ENCODE measurements at places on chromosomes 5 and 9. TPM values are rescaled to one million over a fixed set of nuclear protein-coding genes. Genes with fewer than 3 reads are reported as not detected.

The COL15A1 gene
- total RNA-seq: 0.45 TPM

The NRARP gene
- 1.6 TPM for total RNA-seq

The BSPRY gene
- total RNA-seq: 7.2 TPM

The LECT2 gene
- not detected for total RNA-seq

The GPRIN1 gene
- total RNA-seq: 2.5 TPM

The KLHL3 gene
- 3.0 TPM for total RNA-seq

The ANXA2R gene
- 32.0 TPM for total RNA-seq

- no peak overlapping the region for H3K27ac ChIP-seq
- H3K4me1 ChIP-seq: no peaks in the 10 kb centered on the region
- no peak overlapping the region for H3K4me3 ChIP-seq
- DNase-seq: no peak
- H3K27me3 ChIP-seq: no peaks in the 10 kb centered on the region
These were observed 1929.5 kb upstream of the CDH9 start for GRCh38 chr5:28967848-28968247.

DNA sequence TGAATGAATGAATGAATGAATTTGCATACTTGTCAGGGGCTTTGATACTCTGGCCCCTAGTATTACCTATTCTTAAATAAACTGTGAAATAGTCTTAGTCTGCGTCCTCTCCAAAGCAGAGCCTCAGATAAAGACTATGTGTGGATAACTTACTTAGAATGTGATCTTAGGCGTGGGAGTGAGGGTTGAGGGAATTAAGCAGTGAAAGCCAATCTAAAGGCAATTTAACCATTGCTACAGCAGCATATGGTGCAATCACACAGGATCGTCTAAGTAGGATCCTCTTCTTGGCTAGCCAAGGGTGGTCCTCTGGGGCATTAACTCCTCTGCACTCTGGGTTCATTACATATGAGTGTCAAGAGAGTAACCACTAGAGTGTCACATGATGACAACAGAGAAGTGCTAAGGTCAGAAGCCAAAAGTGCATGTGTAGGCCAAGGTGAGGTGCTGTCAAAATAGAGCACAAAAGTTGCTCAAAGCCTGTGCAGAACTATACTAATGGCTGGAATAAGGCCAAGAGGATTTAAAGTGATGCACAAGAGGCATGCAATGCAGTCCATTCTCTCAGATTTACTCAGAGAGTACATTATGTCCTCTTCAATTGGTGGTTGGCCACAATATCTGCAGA, 274.4 kb upstream of the SEMA6A start:
- no peaks in the 10 kb centered on the region for H3K36me3 ChIP-seq
- no peaks in the 10 kb centered on the region for H3K27me3 ChIP-seq
- no peak for DNase-seq
- no peak overlapping the region for H3K4me3 ChIP-seq

GRCh38 chr5:40484495-40484894, 195.2 kb upstream of the PTGER4 start:
- peaks cover 64% of the 10 kb centered on the region for H3K4me1 ChIP-seq
- peaks cover 15% of the 10 kb centered on the region for H3K36me3 ChIP-seq
- no peak overlapping the region for H3K4me3 ChIP-seq
- no peak for DNase-seq
- no peak overlapping the region for H3K27ac ChIP-seq
- H3K27me3 ChIP-seq: no peaks in the 10 kb centered on the region

- H3K4me3 ChIP-seq: no peak overlapping the region
- H3K27me3 ChIP-seq: no peaks in the 10 kb centered on the region
- DNase-seq: no peak
- peak overlapping the region; percentile 3 for H3K27ac ChIP-seq
These were observed 43.6 kb downstream of the ADAM19 start for GRCh38 chr5:157532022-157532421.

DNA sequence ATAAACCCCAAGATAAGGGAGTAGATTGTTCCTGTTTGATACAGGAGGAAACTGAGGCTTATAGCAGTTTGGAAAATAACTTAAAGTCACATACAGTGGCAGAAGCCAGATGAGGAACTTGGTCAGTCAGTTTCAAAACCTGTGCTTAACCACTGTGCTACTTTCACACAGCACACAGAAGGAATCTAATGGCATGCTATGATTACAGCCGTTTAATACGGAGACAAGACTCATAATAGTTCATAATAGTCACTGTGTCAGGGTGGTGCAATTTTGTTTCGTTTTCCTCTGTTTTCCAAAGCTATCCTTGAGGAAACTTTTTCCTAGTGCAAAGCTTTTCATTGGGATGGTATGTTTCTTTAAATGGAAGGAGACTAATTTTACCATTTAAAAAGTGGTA, 112.3 kb downstream of the GCNT1 start:
- H3K36me3 ChIP-seq: peaks cover 37% of the 10 kb centered on the region
- H3K27ac ChIP-seq: peak overlapping the region; percentile 80
- no peaks in the 10 kb centered on the region for H3K27me3 ChIP-seq
- no peak for DNase-seq
- peaks cover 60% of the 10 kb centered on the region for H3K4me1 ChIP-seq
- peak overlapping the region; percentile 73 for H3K4me3 ChIP-seq

DNA sequence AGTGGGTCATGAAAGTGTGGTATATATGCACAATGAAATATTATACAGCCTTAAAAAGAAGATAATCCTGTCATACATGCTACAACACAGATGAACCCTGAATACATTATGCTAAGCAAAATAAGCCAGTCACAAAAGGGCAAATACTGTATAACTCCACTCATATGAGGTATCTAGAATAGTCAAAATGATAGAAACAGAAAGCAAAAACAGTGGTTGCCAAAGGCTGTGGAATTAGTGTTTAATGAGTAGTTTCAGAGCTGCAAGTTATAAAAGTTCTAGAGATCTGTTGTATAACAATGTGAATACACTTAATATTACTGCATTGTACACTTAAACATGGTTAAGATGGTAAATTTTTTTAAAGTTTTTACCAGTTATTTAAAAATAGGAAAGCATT, 135.0 kb downstream of the OXCT1 start:
- H3K4me3 ChIP-seq: no peak overlapping the region
- no peak for DNase-seq
- H3K36me3 ChIP-seq: peaks cover 68% of the 10 kb centered on the region
- no peaks in the 10 kb centered on the region for H3K27me3 ChIP-seq
- H3K4me1 ChIP-seq: no peaks in the 10 kb centered on the region
- H3K27ac ChIP-seq: no peak overlapping the region

- peaks cover 3% of the 10 kb centered on the region for H3K36me3 ChIP-seq
- DNase-seq: peak; percentile 88
- peak overlapping the region; percentile 77 for H3K27ac ChIP-seq
- no peaks in the 10 kb centered on the region for H3K27me3 ChIP-seq
- peaks cover 53% of the 10 kb centered on the region for H3K4me1 ChIP-seq
These were observed 57.9 kb upstream of the IER5L start for GRCh38 chr9:129235931-129236331.

DNA sequence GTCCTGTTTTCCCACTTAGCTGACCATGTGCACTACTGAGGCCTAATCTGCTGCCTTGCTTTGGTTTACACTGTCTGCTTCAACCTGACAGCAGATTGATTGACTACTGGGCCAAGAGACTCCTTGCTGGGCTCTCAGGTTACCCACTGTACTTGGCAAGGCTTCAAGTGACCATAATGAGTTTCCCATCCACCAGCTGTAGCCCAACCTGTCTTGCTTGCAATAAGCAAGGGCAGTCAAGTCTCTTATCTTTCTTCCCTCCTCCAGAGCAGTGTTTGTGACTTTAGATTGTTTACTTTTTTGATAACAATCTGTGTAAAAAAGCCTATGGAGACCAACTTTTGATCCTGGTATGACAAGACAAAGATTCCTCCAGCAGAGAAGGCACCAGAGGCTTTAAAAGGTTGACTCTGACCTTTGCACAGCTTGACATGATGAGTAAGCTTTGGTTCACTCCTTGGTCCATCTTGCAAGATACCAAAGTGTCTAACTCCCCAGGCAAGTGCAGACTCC, 912.3 kb upstream of the SEMA6A start:
- no peaks in the 10 kb centered on the region for H3K4me1 ChIP-seq
- H3K36me3 ChIP-seq: no peaks in the 10 kb centered on the region
- H3K4me3 ChIP-seq: no peak overlapping the region

GRCh38 chr5:157993201-157993600, 134.3 kb upstream of the CLINT1 start:
- H3K4me1 ChIP-seq: peaks cover 12% of the 10 kb centered on the region
- H3K36me3 ChIP-seq: no peaks in the 10 kb centered on the region
- no peak for DNase-seq
- no peak overlapping the region for H3K27ac ChIP-seq
- H3K4me3 ChIP-seq: no peak overlapping the region

- no peak for DNase-seq
- no peaks in the 10 kb centered on the region for H3K27me3 ChIP-seq
- H3K36me3 ChIP-seq: no peaks in the 10 kb centered on the region
- no peaks in the 10 kb centered on the region for H3K4me1 ChIP-seq
These were observed 84.2 kb downstream of the MUSK start for GRCh38 chr9:110752766-110753165.

DNA sequence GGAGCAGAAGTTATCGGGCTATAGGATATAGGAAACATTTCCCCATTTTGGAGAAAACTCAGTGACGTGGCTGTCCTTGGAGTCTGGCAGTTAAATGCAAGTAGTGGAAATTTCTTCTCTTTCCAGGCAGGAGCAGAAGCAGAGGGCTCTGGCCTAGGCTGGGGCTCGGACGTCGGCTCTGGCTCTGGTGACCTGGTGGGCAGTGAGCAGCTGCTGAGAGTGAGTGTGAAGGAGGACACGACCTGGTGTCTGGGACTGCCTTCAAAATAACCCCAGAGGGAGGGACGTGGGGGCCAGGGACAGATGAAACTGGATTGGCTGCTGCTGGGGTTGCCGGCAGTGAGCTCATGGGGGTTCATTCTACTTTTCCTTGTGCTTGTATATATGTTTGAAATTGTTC, 79.5 kb downstream of the COL15A1 start:
- no peak overlapping the region for H3K4me3 ChIP-seq
- H3K27me3 ChIP-seq: no peaks in the 10 kb centered on the region
- no peaks in the 10 kb centered on the region for H3K36me3 ChIP-seq
- no peak overlapping the region for H3K27ac ChIP-seq
- no peak for DNase-seq
- H3K4me1 ChIP-seq: peaks cover 9% of the 10 kb centered on the region

Data from activated CD8-positive, alpha-beta memory T cell treated with anti-CD3 and anti-CD28 coated beads, Interleukin-2, amount 10 ng/mL, durations not matched to agents 7 days and 5 days (primary cell).